ENCODE measurements at places on chromosomes 1 and 21. TPM values are rescaled to one million over a fixed set of nuclear protein-coding genes. Genes with fewer than 3 reads are reported as not detected.

TCEA3 gene
- 6.8 TPM for total RNA-seq

PGLYRP4 gene
- not detected for total RNA-seq

GCSAML gene
- under 0.01 TPM for total RNA-seq

OR2L8 gene
- 0.25 TPM for total RNA-seq

RAB3B gene
- 24.7 TPM for total RNA-seq

Measured in uterine smooth muscle cell (primary cell).